Upper lobe of right lung (tissue), 1 donor: ENCODE measurements at places on chromosomes 4 and X.

- DNase-seq = no peak
These were observed 104.2 kb upstream of the HPGD start for GRCh38 chr4:174626342-174627008.

DNA sequence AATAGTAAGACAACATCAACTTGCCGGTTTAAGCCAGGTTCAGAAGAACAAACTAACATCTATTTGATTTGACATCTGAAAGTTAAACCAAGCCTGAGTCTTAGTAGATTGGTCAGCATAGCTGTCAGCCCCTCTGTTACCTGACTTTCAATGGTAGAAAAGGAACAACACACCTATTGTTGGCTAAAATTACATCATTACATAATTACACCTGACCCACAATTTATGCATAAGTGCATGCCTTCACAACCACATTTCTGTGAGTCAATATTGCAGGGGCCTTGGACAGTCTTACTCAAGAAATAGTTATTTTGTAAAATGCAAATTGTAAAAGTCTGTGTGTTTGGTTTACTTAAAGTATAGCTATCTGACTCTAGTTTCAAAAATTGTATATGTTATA lies 36.2 kb downstream of the EGFL6 start:
- no peak for DNase-seq

GRCh38 chr4:188993871-188994270 lies 854.6 kb downstream of the TRIML1 start:
- DNase-seq = no peak

DNA sequence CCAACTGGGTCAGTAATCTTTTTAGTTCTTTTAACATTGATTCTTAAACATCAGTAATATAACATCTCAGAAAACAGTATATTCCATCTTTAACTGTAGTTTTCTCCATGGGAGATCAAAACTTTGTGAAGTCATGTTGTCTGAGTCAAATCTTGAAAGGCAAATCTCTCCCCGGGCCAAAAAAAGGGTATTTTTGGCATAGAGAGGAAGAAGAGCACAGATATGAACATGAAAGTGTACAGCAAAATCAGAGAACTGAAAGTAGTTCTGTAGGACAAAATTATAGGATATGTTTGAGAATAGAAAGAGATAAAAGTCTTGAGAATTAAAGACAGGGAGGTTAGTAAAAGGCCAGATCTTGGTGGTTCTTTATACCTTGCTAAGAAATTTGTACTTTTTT lies 176.4 kb upstream of the GYPA start:
- no peak for DNase-seq

DNA sequence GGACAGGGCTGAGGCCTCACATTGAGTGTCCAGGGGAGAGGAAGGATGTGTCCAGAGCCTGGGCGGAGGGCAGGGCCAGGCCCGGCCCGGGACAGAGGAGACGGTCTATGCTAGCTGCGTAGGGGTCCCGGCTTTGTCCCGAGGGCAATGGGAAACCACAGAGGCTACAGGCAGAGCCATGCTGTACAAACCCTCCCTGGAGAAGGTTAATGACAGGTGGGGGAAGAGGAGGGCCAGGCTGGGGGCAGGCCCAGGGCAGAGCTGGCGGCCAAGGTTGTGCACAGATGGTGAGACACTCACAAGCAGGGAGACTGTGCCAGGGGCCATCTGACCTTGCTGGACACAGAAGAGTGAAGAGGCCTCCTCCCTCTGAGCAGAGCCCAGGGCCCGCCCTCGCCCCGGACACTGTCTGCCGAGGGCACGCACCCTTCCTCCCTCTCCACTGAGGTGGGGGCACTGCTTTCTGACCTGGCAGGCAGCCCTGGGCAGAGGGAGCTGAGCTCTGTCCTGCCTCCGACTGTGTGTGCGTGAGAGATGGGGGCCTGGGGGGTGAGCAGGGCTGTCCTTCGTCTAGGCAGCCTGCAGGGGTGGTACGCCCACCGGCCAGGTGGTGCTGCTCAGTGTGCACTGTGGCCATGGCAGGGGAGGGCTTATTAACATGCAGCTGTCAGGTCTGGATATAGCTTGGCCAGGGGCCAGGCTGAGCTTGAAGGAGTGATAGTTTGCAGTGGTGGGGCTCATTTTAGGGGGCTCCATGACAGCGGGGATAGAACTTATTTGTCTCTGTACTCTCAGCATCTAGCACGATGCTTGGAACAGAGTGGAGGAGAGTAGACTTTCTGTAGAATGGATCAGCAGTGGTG lies 75.7 kb upstream of the LRPAP1 start:
- DNase-seq = no peak

- DNase-seq = peak; percentile 91
These were observed 10.1 kb downstream of the DLG3 start for GRCh38 chrX:70454441-70455365.

DNA sequence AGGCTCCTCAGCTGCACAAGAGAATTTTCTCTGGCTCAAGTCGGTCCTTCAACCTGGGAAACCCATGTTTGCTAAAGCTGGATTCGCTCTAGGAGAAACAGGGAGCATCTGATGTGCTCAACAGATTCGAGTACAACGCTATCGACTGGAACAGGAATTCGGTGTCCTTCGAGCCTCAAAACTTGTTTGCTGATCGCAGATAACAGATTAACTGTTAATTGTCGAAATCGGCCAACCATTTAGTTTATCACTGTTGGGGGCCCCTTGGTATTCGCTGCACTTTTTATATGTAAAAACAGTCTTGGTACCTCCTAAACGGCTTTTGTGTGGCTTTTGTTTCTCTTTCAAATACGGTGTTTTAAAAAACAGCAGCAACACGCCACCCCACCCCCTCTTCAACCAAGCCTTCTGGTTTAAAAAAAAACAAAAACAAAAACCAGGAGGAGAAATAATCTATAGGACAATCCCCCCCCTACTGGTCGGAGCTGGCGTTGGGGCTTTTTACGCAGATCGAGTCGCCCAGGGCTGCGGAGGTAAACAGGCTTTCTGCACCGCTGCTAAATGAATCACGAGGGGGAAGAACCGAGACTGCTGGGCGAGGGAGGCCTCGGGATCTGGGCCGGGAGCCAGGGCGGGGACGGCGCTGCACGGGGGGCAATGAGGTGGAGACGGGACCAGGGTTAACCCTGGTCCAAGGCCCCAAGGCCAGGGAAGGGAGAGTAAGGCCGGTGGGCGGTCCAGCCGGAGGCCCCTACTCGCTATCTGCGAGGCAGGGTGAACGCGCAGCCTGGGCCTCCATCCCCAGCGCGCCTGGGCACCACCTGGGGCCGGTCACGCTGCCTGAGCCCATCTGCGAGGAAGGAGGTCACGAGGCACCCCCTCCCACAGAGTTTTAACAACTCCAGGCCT lies 71.7 kb upstream of the BCOR start:
- DNase-seq = peak; percentile 73

DNA sequence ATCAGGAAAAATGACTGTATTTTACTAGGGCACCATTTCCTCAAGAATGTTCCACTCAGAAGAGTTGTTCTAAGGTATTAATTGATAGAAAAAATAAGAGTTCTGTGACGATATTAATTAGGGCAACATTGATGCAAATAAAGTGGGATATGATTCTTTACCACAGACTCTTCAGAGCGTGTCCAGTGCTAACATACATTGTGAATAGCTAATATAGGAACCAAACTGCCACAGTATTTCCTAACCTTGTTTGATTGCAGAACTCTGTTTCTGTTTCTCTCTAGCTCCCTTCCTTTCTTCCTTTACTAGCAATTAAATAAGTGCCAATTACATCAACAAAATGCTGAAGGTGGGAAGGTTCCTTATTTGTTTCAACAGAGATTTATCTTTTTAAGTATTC lies 154.1 kb upstream of the CPEB2 start:
- DNase-seq = no peak

DNA sequence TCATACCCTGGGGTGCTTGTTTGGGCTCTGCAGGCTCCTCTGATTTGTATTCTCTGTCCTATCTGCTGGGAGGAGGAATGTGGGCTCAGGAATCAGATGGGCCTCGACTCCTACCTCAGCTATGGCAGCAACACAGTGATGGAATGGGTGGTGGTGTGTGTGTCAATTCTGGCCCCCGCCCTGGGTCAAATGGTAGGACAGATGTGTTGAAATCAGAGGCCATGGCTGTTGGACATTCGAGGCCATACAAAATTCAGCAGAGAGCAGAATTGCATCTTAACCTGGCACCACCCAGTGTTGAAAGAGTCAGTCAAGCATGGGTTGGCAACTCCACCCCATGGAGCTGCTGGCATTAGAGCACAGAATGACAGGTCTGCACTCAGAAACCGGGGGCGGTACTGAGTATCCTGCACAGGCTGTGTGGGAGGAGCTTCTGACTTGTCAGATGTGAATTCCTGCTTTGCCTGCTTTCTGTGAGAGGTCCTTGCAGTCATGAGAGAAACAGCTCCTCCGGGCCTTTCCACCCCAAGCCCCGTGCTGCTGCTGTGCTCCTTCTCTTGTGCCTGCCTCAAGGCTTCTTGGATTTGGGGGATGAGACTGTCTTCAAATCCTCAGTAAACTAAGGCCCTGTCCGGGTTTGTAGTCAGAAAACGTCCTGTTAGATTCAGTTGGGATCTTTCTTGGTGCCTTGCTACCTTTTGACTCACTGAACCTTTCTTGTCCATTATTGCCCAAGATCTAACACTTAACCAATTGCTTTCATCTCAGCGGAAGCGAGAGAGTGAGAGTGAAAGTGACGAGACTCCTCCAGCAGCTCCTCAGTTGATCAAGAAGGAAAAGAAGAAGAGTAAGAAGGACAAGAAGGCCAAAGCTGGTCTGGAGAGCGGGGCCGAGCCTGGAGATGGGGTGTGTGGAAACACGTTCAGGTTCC lies 13.0 kb downstream of the DKC1 start:
- no peak for DNase-seq
